ENCODE measurements at places on chromosomes 1 and 21.

GRCh38 chr1:110114173-110114572 lies 1.9 kb downstream of the UBL4B start:
- no peak for DNase-seq

DNA sequence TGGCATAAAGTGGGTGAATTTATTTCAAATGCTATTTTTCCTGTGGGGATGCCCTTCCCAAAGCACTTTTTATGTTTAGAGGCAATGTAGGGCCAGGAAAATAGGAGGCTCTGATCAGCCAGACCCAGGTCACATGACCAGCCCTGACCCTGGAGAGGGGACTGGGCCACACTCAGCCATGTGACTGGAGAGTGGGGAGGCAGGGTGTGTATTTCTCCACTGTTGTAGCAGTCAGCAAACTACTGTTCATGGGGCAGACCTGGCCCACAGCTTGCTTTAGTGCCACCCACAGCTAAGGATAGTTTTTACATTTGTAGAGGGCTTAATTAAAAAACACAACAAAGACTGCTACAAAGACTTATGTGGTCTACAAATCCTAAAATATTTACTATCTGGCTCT lies 153.8 kb downstream of the ACTL8 start:
- DNase-seq, result no peak

GRCh38 chr1:110606657-110607535 lies 738 bp upstream of the KCNA2 start:
- DNase-seq, result no peak

DNA sequence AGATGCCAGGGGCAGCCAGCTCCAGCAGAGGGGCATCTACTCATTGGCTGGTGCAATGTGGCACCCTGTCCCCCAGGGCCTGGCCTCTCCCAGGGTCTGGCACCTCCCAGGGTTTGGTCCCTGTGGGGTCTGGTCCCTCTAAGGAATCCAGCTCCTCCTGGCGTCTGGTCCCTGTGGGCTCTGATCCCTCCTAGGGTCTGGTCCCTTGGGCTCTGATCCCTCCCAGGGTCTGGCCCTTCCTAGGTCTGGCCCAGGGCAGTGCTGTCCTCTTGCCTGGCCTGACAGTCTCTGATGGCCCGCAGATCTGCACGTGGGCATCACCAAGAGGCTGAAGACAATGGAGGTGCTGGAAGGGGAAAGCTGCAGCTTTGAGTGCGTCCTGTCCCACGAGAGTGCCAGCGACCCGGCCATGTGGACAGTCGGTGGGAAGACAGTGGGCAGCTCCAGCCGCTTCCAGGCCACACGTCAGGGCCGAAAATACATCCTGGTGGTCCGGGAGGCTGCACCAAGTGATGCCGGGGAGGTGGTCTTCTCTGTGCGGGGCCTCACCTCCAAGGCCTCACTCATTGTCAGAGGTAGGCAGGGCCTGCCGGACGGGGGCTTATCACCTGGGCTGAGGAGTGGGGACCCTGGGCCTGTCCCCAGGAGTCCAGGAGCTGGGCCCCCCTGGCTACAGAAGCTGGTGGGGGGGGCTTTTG lies 73.9 kb downstream of the OBSCN start:
- DNase-seq, result no peak

DNA sequence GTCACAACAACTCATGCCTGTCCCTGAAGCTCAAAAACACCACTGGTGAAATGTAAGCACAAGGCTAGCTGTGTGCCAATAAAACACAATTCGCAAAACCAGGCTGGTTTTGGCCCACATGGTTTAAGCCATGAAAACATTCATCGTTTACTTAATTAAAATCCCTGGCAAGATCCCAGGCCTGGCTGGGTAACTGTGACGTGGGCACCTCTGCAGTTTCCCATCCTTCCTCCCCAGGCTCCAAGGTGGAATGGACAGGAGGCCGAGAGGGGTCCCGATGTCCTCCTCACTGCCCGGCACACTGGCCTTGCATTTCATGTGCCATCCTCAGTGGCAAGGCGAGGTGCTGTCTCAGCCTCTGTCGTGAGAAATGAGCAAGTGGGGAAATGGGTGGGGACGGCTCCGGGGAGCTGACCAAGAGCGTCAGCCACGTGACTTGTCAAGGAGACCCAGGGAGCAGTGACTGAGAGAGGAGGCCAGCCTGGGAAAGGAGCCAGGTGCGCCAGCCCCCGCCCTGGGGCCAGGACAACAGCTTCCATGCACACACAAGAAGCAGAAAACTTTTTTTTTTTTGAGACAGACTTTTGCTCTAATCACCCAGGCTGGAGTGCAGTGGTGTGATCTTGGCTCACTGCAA lies 153.1 kb upstream of the RAB4A start:
- DNase-seq, result no peak

DNA sequence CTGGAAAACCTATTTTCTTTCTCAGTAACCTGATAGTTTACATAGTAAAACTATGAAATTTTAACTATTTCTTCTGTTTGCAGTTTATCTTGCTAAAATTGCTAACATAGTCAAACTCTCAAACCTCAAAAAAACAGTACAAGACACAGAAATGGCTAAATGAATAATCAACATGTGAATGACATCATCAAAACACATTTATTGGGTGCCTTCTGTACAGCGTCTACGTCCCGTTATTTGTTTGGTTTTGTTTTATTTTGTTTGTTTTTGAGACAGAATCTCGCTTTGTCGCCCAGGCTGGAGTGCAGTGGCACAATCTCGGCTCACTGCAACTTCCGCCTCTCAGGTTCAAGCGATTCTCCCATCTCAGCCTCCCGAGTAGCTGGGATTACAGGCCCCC lies 11.2 kb downstream of the RBM34 start:
- DNase-seq, result no peak

DNA sequence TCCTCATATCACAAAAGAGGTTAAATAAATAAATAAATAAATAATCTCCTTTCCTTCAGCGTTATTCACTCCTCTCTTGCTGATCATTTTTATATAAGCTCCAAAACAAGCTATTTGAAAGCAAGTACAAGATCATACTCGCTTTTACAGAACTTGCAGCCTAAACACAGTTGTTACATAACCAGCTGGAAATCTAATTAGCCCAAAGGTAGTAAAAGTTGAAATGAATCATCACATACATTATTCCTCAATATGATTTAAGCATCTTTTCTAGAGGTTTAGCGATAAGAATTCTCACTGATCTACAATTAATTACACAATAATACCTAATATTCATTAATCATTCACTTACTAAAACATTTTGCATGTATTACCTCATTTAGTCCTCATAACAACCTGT lies 160.2 kb downstream of the COP1 start:
- no peak for DNase-seq

DNA sequence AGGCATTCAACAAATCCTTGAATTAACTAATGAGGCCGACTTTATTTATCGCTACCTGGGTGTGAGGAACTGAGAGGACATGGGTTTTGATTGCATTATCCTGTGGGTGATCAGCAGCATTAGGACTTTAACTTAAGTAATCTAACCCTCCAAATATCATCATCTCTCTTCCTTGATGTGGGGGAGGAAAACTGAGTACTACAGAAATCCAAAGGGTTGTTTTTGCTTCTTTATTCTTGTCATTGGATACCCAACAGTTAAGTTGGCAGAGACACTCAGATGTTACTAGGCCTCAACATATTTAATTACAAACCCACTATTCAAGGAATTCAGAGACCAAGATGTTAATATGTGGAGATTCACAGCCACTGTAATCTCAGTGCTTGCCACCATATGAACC lies 97.4 kb upstream of the ST6GALNAC5 start:
- no peak for DNase-seq

- DNase-seq, result peak; percentile 24
These were observed 48.9 kb downstream of the CHML start for GRCh38 chr1:241591317-241591716.

DNA sequence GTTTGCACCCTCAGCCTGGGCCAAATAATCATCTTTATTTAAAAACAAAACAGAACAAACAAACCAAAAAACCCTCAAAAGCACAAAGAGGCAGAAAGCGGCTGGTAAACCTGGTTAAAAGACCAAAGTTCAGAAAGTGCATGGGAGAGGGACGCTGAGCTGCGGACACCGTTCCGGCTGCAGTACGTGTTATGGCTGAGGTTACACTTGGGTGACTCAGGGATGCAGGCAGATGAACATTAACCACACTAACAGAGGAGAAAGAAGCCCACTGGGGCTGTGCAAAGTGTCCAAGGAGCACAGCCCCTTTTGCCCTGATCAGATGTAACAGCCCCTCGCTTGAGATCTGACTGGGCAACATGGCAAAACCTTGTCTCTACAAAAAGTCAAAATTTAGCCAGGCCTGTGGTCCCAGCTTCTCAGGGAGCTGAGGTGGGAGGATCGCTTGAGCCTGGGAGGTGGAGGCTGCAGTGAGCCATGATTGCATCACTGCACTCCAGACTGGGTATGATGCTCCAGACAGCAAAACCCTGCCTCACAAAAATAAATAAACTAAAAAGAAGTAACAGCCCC lies 28.3 kb downstream of the GPR157 start:
- peak; percentile 50 for DNase-seq

DNA sequence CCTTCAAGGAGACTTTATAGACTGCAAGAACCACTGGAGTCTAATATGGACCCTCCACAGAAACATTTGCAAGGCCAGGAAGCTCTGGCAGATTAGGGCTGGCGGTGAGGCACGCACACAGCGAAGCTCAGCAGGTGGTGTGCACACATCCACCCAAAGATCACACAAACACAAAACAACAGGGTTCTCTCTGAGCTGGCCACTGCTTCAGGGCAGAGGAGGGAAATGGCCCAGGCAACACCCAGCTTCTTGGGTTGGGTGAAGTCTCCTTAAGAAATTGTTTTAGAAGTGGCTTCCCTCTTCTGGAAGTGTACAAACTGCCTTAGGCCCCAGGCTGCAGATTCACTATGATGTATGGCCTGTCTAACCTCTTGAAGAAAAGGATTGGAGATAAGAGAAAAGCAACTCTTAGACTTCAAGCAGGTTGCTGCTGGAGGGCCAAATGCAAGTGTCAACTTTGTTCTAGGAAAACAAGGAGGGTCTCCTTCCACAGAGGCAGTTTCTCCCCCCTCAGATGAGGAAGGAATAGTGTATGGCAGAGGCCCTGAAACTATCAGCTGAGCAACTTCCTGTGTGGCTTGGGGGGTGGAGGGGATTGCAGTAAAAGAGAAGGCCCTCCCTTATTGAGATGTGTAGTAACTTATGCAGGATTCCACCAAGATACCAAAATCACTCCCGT lies 2.0 kb downstream of the RCSD1 start:
- DNase-seq, result no peak

- DNase-seq, result peak; percentile 18
These were observed 9.1 kb upstream of the LCE2D start for GRCh38 chr1:152654110-152654509.

DNA sequence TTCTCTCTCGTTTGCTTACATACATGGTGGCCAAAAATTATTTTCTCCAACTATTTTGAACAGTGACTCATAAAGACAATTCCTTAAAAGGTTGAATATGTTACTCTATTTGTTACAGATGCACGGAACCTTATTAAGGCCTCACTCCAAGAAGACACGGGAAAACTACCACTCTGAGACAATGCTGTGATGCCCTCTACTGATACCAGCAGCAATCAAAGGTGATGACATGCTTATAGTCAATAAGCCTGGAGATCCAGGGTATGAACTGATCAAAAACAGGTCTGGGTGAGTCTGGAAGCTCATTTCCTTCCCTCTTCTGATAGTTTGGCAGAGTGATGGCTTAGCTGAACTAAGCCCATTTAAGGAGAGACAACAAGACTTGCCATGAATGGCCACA lies 563.0 kb downstream of the LRRIQ3 start:
- no peak for DNase-seq

- DNase-seq, result peak; percentile 67
These were observed 41.0 kb upstream of the DR1 start for GRCh38 chr1:93304716-93305138.

DNA sequence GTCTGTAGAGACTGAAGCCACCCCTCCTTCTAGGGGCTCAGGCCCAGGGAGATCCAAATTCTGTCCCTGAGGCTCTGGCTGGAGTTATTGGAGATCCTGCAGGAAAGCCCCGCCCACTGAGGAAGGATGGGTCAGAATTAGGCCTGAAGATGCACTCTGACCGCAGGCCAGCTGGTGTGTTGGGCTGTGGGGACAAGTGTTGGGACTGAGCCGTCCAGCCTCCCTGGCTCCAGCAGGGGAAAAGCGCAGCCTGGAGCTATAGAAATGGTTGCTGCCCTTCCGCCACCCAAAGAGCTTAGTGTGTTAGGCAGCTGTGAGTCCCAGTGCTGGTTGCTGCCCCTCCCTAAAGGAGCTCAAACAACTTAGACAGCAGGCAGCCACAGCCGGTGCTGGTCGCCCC lies 33.0 kb upstream of the PRRX1 start:
- no peak for DNase-seq

- DNase-seq, result no peak
These were observed 516 bp downstream of the PHLDA3 start for GRCh38 chr1:201468501-201468843.

GRCh38 chr21:25878344-25878743 lies 143.6 kb downstream of the GABPA start:
- no peak for DNase-seq

DNA sequence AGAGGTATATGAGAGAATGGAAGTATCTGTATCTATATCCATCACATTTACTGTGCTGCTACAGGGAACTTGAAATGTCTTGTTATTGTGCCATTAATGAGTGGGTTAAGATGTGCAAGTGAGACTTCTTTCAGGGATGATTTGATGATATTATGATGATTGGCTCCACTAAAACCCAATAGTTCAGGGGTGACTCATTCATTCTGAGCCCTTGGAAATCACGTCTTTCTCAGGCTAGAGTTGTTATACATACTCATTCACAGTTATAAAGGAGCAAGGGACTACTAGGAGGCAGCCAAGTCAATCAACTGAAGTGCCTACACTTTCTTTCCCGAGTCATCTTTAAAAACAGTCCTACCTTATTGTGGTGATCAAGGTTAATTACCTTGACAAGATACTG lies 1109.8 kb upstream of the B3GALT2 start:
- no peak for DNase-seq

GRCh38 chr1:245389873-245390272 lies 235.1 kb downstream of the KIF26B start:
- no peak for DNase-seq

- DNase-seq, result no peak
These were observed 33.3 kb upstream of the CFAP298 start for GRCh38 chr21:32645261-32646182.

DNA sequence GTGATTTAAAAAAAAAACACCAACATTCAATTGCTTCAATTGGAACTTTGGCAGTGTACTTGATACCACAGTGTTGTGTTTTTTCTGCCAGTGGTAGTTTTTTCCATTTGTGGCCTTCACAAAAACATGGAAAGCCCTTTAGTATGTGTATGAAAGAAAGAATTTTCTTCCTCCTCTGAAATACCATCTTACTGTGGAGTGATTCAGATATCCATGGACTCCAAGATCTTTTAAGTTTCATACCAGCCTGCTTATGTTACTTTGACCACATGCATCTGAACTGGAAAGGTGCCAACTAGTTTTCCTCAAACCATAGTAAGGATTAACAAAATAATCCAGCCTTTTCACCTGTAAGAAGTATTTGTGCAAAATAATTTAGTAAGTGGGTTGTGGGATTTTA lies 3.4 kb downstream of the PPP2R5A start:
- DNase-seq, result peak; percentile 71
